ENCODE measurements at places on chromosomes 7 and 10.

GRCh38 chr10:6737080-6737641 lies 157.1 kb upstream of the PRKCQ start:
- no peak for DNase-seq

GRCh38 chr10:35336921-35337823 lies 863 bp downstream of the CCNY start:
- DNase-seq, result no peak

DNA sequence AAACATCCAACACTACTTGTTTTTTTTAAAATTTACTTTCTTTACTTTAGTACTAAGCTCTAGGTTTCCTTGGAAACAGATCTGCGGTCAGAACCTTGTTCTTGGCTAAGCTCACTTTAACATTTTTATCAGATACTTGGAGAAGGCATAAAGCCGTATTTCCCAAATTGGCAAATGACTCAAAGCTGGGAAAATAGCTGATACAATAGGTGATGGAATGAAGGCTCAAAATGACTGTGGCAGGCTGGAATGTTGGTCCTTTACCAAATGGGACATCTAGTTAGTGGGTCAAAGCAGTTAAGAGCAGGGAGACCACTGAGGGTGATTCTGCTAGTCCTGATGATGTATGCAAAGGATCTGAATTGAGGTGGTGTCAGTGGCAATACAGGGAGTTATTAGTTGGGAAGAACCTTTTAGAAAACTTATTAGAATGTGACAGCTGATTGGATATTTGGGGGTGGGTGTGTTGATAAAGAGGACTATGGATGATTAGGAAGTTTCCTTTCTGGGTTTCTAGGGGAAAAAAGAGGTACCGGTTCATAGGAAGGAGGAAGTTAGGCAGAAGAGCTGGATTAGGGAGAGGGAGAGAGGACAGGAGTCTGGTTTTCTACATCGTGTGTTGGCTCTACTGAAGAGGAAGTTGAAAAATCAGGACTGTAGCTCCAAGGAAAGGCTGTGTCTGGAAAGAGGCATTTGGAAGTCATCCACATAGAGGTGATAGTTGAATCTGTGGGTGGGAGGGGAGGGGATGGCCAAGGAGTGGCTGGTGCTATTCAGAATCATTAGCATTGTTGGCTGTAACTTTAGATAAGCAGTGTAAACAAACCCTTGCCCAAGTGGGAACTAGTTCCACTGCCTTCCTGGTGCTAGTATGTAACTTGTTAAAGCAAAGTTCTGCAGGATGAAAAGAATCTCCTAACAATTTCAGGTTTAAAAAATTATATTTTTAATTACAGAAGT lies 13.1 kb downstream of the PLCE1 start:
- no peak for DNase-seq

GRCh38 chr10:102410429-102411073 lies 8.0 kb downstream of the PSD start:
- DNase-seq, result no peak

GRCh38 chr7:141144921-141145629 lies 71.2 kb downstream of the TMEM178B start:
- DNase-seq, result no peak

DNA sequence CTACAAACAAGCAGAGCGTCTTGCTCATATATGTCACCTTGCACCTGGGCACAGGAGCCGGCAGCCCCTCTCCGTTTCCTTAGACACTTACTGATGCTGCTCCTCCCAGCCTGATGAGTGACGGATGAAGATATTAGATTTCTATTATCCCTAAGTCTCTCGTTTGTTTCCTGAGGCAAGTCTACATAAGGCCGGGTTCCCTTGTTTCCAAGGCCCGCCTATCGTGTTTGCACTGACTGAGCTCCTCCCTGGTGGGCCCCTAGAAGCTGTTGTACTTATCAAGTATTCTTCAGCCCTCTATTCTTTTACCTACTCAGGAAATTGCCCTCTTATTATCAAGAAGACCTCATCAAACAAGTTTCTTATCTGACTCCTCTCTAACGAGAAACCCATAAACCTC lies 18.5 kb downstream of the SH3PXD2A start:
- DNase-seq, result no peak

- no peak for DNase-seq
Observed at GRCh38 chr10:19958787-19959186, 142.6 kb downstream of the PLXDC2 start.

- no peak for DNase-seq
Observed at GRCh38 chr7:115600207-115600606, 430.4 kb downstream of the TFEC start.

- DNase-seq, result no peak
Observed at GRCh38 chr10:128316925-128317324, 190.7 kb upstream of the MKI67 start.

DNA sequence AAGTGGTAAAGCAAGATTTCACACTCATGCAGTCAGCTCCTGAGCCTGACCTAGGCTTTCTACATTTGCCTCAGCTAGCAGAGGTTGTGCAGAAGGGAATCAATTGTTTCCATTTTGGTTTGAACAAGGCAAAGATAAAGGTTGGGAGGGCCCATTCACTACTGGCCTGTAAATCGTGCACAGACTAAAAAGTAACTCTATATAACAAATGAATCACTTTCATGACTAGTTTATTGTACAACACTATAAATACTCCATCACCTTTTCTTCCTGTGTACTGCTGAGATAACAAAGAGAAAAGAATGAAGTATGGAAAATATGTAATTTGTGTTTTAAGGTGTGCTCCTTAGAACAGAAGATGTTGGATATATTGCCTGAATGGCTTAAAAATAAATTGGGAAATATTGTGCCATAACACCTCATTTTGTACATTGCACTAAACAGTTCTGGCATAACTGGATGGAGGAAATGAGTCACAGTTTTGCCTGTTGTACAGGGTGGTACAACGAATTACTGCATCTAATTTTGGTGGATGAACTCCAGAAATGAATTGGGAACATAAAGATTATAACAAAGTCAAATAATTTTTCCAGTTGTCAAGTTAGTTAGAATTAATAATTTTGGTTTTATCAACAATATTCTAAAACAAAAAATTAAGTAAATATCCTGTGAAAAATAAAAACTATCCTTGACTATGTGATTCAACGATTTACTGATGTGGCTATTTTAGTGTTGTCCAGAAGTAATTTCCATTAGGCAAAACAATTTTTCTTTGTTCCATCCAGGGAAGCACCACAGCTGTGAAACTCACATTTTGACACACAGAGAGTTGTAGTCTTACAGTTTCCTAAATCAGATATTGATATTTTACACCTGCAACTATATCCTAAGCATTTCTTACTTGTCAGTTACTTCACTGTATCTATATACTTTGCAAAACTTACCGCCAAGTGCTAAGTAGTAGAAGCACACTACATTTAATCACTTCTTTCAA lies 18.0 kb downstream of the SEMA3C start:
- no peak for DNase-seq

GRCh38 chr7:85796956-85797355 lies 610.1 kb upstream of the SEMA3D start:
- DNase-seq, result no peak

GRCh38 chr10:128664729-128665128 lies 538.5 kb upstream of the MKI67 start:
- no peak for DNase-seq

DNA sequence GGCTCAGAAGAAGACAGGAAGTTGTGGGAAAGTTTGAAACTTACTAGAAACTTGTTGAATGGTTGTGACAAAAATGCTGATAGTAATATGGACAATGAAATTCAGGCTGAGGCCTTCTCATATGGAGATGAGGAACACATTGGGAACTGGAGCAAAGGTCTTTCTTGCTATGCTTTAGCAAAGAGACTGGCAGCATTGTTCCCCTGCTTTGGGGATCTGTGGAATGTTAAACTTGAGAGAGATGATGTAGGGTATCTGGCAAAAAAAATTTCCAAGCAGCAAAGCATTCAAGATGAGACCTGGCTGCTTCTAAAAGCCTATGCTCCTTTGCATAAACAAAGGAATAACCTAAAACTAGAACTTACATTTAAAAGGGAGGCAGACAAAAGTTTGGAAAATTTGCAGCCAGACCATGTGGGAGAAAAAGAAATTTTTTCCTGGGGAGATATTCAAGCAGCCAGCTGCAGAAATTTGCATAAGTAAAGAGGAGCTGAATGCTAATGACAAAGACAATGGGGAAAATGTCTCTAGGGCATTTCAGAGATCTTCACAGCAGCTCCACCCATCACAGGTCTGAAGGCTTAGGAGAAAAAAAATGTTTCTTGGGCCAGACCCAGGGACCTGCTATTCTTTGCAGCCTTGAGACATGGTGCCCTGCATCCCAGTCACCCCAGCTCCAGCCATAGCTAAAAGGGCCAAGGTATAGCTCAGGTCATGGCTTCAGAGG lies 16.5 kb upstream of the KCND2 start:
- DNase-seq, result no peak

- no peak for DNase-seq
Observed at GRCh38 chr7:106009503-106010226, 46.6 kb downstream of the CDHR3 start.

DNA sequence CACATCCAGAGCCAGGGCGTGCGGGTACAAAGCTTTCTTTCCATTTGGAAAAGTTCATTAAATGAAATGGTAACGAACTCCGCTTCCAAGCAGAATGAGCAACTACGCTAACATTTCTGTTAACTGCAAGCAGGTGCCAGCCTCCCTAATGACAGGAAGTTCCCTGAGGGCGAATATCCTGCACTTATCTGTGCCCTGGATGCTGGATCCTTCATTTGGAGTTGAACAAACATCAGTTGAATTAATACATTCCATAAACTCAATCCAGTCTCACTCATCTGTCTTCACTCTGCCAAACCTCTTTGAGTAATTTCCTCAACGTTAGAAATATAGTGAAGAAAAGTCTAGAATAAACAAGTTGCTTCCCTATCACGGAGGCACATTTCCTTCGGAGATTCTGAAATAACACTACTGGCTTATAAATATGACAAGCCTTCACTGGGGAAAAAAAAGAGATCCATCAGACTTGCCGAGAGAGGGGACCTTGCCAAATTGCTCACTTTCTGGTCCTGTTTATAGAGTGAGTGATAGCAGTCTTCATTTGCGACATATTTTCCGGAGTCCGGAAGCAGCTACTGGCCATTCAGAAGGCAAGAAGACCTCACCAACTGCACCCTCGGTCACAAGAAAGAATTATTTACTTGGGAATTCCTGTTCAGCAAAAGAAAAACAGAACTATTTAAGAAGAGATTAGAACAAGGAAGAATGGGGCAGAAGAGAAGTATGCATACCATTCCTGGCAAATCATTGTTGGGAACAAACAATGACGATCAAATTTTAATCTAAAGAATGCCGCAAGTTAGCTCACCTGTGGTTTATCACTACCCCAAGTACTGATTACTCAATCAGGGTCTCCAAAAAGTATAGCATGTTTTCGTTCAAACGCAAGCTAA lies 196.4 kb downstream of the FAM107B start:
- DNase-seq, result no peak

GRCh38 chr10:62225362-62225761 lies 43.3 kb downstream of the RTKN2 start:
- no peak for DNase-seq

DNA sequence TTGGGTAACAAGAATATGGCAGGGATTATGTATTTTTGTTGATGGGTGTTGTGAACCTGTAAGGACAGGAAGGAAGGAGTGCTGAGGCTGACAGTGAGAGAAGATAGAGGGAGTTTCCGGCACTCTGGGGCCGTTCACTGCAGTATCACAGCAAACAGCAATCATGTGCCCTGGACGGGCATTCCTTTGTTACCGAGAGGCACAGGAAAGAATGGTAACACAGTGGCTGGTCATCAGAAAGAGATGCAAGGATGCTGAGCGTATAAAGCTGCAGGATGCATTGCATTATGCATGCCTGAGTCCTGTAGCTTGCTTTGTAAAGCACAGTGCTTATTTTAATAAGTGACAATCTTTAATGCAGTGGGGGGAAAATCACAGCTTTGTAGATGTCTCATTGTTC lies 286.8 kb downstream of the RPS24 start:
- no peak for DNase-seq

DNA sequence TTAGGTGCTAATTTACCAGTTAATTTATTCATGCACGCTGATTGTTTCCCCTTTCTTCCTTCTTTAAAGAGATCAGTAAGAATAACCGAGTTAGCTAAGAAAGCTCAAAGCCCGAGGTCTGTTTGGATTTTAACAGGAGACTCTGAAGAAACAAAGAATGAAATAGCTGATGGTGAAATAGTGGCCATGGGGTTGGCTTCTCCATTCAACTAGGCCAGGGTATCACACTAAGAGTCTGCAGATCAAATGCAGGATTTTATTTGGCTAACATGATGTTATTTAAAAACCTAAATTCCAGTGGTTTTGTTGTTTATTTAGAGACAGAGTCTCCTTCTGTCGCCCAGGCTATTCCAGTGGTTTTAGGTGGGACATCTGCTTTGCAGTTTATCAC lies 65.2 kb upstream of the SYPL1 start:
- DNase-seq, result no peak

DNA sequence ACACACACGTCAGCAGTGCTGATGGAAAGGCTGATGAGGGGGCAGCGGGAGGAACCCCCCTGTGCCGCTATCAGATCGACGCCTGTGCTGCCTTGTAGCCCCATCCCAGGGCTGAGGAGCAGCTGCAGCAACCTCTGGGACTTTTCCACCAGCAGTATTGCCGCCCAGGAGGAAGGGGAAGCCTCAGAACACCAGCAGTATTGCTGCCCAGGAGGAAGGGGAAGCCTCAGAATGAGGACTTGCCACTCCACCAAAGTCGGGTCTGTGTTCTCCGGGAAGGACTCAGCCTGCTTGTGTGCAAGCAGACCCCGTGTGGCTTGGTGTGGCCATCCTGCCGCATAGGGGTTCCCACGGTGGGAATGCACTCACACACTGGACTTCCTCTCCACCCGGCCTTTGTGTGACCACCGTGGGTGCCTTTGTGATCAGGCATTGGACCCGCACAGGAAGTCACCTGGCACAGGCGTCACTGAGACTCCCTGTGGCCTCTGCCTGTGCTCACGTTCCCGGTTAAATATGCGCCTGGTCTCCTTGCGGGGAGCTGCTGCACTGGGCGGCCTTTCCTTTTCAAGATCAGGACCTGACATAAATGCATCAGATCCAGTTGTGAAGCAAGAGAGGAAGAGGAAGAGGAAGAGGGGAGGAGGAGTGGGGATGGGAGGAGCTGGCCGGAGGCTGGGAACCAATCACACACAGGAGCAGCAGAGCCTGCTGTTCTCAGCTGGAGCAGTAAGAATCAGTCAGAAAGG lies 248.5 kb downstream of the DNAJB6 start:
- DNase-seq, result no peak

DNA sequence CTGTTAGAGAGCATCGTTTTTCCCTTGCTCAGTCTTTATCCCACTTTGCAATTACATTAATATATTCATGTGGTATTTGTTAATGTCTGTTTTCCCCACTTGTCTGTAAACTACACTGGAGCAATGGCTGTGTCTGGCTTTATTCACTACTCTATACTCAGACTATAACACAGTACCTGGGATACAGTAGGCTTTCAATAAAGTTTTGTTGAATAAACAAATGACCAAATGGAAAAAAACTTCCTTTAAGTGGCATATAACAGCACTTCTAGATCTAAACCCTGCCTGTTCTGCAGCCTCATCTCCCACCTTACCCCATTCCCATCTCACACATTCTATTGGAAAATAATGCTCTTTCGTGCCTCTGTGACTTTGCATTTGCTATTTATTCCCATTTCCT lies 57.3 kb upstream of the SPOCK2 start:
- DNase-seq, result no peak

Data from cortex of kidney (tissue), 1 donor.